CD4-positive, alpha-beta memory T cell (primary cell): ENCODE measurements at places on chromosomes 11 and 22. TPM values are rescaled to one million over a fixed set of nuclear protein-coding genes. Genes with fewer than 3 reads are reported as not detected.
A peak's percentile ranks its signal among the peaks of the same experiment; 100 is the strongest.

Gene TSPAN32
- 41.5 TPM for total RNA-seq

Gene MYRF
- total RNA-seq, result 0.94 TPM

Gene DDTL
- total RNA-seq, result 6.1 TPM

Gene IL17REL
- total RNA-seq, result not detected

Gene CHID1
- total RNA-seq, result 59.2 TPM

Gene OR6A2
- total RNA-seq, result not detected

- DNase-seq, result peak; percentile 57
These were observed 4.3 kb downstream of the IGSF22 start for GRCh38 chr11:18721561-18722292.

GRCh38 chr11:68384530-68385081 lies 72.2 kb downstream of the LRP5 start:
- DNase-seq, result no peak

DNA sequence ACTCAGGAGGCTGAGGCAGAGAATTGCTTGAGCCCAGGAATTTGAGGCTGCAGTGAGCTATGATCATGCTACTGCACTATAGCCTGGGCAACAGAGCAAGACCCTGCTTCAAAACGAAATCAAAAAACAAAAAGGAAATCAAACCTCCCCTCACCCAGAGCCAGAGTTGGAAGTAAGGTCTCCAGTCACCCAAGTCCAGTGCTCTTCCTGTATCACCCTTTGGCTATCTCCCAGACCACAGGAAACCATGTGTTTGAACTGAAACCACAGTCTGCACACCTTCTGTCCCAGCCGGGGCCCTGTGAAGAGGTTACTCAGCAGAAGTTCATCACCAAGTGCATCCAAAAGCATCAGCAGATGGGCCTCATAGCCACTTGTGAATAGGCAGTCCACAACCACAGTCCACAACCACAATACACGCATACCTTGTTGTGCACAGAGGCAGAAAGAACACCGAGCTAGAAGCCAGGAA lies 4.6 kb downstream of the MYH9 start:
- DNase-seq, result peak; percentile 67

- no peak for DNase-seq
These were observed 16.0 kb downstream of the CAPRIN1 start for GRCh38 chr11:34067383-34068065.

DNA sequence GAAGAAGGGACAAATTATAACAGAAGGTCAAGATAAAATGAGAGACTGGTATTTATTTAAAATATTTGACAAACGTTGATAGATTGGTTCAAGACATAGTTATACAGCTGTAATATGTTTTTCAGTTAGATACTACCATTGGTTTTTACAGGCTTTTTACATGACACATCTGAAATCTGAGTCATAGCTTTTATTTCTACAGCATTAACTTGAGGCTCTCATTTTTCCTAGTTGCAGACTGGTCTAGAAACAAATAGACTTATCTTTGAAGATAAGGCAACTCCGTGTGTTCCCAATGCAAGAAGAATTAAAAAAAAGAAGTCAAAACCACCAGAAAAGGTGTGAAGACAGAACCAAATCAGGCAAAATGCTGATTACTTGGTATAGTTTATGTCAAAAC lies 31.3 kb downstream of the CEP57 start:
- no peak for DNase-seq

DNA sequence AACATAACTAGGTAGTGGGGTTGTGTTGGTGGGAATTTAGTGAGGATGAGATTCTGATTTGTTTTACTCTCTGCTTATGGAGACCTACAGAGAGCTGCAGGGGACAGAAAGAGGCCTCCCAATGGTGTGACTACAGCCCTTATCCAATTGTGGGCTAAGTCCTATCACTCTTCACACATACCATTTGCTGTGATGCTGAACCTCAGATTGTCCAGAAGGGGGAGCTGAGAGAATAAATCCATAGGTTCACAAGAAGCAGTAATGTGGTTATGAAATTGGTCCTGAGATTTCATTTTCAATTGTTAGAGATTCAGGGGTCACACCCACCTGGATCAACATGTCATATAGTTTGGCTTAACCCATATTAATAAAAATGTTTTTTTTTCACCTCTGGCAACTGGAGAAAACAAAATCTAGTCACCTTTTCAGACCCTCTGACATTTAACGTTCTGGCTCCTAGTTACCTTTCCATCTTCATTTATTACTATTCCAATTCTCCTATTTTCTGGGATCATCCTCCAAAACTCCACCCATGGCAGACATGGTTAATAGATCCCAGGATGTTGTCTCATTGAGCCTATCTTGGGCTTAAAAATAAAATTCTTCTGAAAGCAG lies 53.3 kb upstream of the PTPN5 start:
- no peak for DNase-seq

- DNase-seq, result no peak
These were observed 134.6 kb downstream of the CHST1 start for GRCh38 chr11:45530776-45531175.
